ENCODE measurements at places on chromosomes 11 and 22. TPM values are rescaled to one million over a fixed set of nuclear protein-coding genes. Genes with fewer than 3 reads are reported as not detected.

DNA sequence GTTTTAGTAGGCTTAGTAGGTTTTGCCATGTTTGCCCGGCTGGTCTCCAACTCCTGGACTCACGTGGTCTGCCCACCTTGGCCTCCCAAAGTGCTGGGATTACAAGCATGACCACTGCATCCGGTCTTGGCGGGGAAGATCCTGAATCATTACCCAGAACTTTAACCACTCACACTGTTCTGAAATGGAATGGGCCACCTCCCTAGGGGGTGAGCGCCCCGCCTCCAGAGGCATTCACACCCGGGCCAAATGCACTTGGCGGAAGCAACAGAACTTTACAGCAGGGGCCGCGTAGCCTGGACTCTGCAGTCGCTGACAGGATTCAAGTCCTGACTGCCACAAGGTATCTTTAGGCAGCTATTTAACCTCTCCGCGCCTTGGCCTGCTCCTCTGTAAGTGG lies 5.4 kb downstream of the CCDC86 start:
- no peak for DNase-seq

UBASH3B gene
- total RNA-seq: 24.1 TPM

DNA sequence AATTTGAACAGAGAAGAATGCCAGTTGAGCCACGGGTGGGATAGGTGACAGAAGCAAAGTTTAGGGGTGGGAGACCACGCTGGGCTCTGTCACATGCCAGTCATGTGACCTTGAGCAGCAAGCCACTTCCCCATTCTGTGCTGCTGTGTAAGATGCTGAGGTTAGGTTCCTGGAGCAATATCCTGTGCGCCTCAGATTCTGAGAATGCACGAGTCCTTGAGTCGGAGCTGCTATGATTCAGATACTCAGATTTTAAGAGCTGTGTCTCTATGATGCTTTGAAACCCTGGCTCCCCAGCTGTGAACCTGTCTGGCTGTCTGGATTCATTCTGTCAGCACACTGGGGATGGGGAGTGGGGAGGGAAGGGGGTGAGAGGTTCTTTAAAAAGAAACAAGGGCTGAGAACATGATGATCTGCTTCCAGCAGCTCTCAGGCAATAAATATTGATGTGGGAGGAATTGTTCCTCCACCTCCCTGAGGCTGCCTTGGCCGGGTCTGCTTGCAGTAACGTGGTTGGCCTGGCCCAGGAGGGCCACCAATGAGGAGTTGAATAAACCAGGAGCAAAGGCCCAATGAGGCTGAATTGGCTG lies 24.0 kb downstream of the SLCO2B1 start:
- no peak for DNase-seq

GRCh38 chr22:50576070-50576469 lies 2.2 kb downstream of the CPT1B start:
- no peak for DNase-seq

DNA sequence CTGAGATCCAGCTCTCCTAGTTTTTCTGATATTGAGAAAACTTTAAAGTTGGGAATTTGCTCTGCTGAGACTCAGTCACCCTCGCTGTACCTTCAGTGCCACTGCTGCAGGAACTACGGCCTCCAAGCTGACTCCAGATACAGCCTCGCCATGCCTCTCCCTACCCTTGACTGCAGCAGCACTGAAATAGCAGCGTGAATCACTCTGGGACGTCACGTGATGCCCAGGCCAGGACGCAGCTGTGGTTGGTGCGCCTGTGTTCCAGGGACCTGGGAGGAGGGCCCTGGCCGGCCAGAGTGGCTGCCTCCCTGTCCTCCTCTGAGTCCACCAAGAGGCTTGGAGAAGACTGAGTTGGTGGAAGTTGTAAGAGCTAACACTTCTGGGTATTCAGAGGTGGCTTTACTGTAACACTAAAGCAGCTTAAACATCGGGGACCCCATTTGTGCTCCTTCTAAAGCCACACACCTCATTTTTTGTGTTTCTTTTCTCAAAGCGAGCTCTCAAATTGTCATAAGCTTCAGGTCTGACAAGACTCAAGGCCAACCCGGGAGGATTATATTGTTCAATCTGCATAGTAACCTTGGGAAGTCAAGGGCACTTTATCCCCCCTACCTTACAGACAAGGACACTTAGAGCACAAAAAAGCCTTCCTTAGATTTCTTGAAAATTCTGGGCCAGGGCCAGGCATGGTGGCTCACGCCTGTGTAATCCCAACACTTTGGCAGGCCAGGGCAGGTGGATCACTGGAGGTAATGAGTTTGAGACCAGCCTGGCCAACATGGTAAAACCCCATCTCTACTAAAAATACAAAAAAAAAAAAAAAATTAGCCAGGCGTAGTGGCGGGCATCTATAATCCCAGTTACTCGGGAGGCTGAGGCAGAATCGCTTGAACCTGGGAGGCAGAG lies 4.2 kb upstream of the STIP1 start:
- peak; percentile 80 for DNase-seq

CDKN1C gene
- 36.7 TPM for total RNA-seq

- no peak for DNase-seq
Observed at GRCh38 chr11:116731097-116731761, 41.6 kb downstream of the BUD13 start.

YPEL4 gene
- 5.3 TPM for total RNA-seq

PHLDA2 gene
- total RNA-seq: not detected

RIN1 gene
- total RNA-seq: 0.82 TPM

DNA sequence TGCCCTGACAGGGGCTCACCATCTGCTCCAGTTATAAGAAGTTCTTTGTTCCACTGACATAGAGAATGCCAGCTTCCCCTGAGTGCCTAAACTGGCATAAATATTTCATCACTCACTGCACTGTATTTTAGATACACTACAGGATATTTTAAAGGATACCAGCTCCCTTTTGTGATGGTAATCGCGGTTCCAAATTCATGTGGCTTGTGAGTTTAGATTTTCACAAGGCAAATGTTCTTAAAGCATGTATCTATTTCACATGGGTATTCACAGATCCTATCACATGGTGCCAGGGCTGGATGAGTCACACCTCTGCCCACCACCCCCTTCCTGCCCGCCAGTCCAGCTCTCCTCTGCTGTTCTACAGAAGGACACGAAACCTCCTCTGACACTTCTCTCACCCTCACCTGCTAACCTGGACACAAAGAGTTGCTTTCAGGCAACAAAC lies 105.5 kb downstream of the KCNC1 start:
- no peak for DNase-seq

DNA sequence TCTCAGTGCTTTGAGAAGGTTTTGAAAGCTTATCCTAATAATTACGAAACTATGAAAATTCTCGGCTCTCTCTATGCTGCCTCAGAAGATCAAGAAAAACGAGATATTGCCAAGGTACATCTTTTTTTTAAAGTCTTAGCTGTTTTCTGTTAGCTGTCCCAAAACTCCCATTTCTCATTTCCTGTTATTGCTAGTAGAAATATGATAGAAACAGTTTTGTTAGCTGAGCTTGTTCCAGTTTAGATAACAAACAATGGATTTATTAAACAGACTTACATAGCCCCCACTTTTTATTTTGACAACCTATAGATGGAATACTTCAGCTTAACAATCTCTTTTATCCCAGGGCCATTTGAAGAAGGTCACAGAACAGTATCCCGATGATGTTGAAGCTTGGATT lies 12.7 kb downstream of the CTR9 start:
- no peak for DNase-seq

OR4C3 gene
- total RNA-seq: not detected

DNA sequence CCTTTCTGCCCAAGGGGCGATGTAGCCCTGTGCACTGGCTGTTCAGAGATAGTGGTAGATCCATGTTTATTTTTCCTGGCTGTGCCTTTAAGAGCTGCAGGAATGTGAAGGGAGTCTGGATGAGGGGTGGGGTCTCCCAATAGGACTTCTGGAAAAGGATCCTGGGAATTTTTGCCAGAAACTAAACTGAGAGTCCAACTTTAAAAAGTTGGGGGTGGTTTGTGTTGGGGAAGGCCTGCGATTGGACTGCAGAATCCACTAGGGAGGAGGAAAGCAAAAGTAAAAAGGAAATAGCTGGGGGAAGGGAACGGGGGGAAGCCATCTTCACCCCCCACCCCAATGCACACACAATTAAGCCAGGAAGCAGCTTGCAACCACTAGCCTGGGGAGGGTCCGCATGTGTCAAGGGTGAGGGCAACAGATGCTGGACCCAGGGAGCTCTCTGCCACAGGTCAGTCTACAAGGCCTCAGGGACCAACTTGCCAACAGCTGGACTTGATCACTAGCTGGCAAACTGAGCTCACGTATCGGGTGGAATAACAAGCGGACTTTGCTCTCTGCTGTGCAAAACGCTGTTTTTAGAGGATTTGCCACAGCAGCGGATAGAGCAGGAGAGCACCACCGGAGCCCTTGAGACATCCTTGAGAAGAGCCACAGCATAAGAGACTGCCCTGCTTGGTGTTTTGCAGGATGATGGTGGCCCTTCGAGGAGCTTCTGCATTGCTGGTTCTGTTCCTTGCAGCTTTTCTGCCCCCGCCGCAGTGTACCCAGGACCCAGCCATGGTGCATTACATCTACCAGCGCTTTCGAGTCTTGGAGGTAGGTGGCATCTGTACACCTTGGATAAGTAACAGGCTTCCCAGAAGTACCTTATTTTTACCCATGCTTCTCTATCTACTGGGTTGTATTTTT lies at the start of gene OLFML1:
Gene OLFML1 (plus strand): TSS at position 321 of the 912 bp plus-strand sequence. CDS start 370 bp downstream, at position 691.
- no peak for DNase-seq

FAM83F gene
- total RNA-seq: 0.41 TPM

GRCh38 chr11:95768521-95768920 lies 21.1 kb downstream of the FAM76B start:
- DNase-seq: no peak

PLAAT4 gene
- 3.3 TPM for total RNA-seq

- DNase-seq: no peak
Observed at GRCh38 chr11:113019711-113020110, 58.5 kb downstream of the NCAM1 start.

GRCh38 chr11:64789331-64790204 lies 11.2 kb upstream of the SF1 start:
- DNase-seq: no peak

DNA sequence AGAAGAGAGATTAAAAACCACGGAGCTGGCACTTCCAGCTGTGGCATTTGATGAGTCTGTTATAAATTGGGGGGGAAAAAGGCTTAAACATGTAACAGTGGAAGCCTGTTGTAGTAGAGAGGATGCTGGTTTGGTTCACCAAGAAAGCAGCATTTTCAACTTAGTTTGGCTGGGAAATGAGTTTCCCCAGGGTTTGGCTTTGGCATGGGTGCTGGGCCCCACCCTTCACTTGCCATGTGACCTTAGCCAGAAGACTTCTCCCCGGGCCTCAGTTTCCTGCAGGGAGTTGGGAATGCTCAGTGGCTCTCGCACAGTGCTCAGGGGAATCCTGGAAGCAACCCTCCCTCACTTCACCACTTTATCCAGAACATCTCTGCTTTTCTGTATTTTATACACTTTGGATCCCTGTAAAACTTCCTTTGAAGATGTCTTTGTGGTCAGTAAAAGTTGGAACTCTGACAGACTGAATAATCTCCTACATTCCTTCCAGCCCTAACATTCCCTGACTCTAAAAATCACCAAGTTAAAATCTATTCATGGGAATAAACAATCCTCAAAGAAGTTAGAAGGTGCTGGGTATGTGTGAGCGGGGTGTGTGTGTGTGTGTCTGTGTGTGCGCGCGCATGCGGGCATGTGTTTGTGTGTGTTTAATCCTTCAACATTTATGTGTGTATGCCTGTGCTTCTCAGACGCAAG lies 166.0 kb downstream of the TENM4 start:
- DNase-seq: no peak

MFNG gene
- 1.6 TPM for total RNA-seq

PATE4 gene
- total RNA-seq: not detected

DNA sequence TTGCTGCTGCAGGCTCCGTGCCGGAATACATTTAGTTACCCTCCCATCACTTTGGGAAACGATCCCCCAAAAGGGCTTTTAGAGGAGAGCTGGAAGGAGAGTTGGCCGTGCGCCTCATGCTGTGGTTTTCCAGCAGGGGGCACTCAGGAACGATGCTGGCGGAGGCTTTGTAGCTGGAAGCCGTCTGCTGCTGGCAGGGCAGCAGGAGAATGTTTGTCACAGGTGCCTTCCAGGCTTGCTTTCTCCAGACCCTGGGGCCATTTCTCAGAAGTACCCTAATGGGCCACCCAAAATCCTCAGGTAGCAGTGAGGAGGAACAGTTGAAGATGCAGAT lies 30.0 kb upstream of the CABP7 start:
- peak; percentile 73 for DNase-seq

DNA sequence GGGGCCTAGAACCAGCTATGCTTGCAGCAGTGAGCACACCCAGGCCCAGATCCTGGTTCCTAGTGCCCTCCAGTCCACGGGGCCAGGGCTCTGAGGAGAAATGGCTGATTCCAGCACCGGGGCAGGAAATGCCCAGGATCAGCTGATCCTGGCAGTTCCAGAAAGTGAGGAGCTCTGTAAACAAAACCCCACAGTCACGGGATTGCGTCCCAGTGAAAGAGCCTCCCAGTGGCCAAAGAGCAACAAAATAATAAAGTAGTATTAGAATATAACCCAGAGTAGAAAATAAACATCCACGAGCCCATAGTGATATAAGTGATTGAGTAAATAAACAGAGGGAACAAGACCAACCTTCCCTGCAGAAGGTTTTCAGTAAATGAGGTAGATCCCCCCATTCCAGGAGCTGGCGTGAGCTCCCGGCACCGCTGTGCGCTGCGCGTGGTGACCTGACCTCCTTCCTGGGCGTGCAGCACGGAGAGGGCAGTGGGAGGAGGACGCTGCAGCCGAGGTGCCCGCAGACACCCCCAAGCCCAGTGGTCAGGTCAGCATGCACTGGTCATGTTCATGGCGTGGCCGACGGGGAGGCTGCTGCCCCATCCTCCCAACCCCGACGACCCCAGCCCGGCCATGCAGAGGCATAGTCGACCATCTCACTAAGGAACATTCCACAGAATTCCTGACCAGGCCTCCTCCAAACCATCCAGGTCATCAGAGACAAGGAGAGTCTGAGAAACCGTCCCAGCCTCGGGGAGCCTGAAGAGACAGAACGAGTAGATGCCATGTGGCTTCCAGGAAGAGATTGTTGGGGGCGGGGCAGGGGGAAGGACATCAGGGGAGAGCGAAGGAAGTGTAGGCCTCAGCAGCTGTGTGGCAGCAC lies 19.8 kb downstream of the PTDSS2 start:
- peak; percentile 80 for DNase-seq

GRCh38 chr11:47480762-47481161 lies 31.8 kb upstream of the RAPSN start:
- DNase-seq: no peak

DNA sequence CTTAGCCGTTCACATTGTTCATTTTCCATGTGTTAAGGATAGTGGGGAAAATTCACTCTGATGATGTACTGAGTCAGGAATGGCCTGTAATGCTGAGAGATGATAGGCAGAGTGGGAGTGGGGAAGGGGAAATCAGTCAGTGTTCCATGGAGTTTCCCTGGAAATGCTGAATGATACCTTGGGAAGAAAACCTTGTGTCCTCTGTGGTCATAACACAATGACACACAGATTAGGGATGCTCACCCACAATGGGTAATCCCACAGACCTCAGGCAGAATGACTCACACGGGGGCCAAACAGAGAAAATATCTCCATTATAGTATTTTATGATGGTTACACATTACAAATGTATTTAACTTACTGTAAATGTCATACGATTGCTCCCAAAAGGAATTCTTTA lies 118.0 kb downstream of the SNX19 start:
- DNase-seq: no peak

GRCh38 chr11:112470355-112470754 lies 209.7 kb upstream of the PLET1 start:
- DNase-seq: no peak

All from frontal cortex (tissue), 4 donors.